ENCODE measurements at places on chromosomes 5 and 9. TPM values are rescaled to one million over a fixed set of nuclear protein-coding genes. Genes with fewer than 3 reads are reported as not detected.

The PCDHB5 gene
- total RNA-seq, result 2.9 TPM

The PCDHB7 gene
- 0.52 TPM for total RNA-seq

The TSSK1B gene
- total RNA-seq, result not detected

DNA sequence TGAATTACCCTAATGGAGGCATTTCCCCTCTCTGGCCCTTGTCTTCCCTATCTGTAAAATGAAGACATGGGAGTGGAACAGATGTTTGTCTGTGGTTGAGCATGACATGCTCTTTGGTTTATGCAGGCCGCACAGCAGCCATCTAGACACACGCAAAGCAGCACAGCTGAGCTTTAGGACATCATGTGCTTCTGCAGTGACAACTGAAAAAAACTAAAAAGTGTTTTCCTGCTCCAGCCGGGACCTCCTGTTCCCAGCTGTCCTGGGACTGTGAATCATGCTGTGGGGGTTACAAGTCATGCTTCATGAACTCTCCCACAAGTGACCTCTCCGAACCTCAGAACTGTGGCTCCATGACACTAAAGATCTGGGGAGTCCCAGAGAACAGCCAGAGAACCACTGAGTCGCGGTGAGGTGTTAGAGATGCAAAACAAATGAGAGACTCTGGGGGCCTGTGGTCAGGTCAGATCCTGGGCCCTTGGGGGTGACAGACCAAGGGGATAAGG is 1.7 kb downstream of the SMIM3 start:
- no peak for DNase-seq

DNA sequence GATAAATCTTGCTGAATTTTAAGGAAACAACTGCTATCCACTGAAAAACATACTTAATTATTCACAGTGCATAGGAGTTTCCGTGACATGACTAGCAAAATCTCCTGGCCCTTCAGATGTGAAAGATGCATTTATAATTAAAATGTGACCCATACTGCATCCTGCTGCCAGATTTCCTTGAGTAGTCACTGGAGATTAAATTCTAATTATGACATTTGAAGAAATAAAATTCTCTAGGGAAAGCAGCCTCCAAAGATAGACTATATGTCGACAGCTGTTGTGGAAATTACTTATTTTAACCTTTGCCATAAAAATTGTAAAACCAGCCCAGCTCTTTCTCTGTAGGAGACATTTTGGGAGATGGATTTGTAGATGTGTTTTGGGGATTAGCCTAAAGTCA is 193.6 kb upstream of the SMC2 start:
- no peak for DNase-seq

DNA sequence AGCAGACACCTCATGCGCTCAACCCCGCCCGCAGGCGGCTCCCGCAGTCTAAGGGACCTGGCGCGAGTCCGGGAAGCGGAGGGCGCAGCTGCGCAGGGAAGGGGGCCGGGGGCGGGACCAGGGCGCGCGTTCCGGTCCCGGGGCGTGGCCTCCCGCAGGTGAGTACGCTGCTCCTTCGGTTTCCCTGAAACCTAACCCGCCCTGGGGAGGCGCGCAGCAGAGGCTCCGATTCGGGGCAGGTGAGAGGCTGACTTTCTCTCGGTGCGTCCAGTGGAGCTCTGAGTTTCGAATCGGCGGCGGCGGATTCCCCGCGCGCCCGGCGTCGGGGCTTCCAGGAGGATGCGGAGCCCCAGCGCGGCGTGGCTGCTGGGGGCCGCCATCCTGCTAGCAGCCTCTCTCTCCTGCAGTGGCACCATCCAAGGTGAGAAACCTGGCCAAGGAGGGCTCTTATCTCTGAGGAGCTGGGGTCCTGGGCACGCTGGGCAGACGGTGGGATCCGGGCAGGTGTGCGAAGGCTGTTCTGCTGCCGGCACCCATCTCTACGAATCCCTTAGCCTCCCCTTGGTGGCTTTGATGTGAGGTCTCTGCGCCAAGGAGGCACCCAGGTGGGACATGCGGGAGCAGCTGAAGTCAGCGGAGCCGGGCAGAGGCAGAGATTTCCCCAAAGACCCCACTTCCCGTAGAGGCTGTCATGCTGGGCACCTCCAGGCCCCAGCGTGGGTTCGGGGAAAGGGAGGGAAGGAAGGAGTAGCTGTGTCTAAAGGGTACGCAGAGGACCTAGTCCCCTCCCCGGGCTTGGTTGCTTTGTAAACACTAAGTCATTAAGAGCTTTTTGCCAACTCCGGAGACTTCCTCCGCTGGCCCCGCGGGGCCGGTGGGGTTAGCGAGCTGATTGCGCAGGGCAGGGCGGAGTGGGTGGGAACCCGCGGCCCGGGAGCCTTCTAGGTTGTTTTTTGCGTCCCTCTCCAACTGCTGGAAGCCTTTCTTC is at the start of gene F2RL1:
TSS of gene F2RL1 (plus strand) at position 187 of the 988 bp plus-strand sequence. CDS start at position 340, 153 bp downstream.
- peak; percentile 98 for DNase-seq

DNA sequence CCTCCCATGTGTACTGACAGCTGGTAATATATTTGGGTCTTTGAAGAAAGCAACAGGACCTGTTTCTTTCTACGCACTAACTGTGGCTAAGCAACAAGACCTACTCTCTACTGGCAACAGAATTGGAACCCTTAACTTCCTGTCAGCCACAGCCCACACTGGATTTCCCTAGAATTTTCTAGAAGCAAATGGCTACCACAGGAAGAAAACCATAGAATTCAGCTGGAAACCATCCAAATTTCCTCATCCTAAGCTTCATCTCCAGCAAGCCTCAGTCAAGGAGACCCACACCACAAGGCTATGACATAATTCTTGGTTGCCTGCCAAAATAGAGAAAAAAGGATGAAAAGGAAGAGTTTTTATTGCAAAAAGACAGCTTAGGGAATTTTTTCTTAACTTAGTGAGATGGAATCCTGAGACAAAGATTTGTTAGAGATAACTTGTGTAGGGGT is 171.8 kb upstream of the TNC start:
- no peak for DNase-seq

DNA sequence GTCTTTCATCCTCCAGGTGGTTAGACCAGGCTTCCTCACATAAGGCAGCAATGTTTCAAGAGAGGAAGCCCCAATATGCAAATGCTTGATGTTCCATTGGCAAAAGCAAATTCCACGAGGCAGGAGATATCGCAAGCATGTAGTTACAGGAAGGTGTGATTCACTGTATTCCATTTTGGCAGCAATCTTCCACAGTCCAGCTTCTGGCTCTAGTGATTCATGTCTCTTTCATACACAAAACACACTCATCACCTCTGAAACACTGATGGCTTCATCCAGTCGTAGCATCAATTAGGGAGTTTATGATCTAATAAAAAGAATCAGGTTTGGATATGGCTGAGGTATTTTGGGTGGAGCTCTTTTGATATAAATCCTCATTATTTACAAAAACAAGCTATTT is 552.2 kb upstream of the RIOK2 start:
- no peak for DNase-seq

- DNase-seq, result peak; percentile 74
Observed at GRCh38 chr9:98410185-98410697, 154.8 kb upstream of the TBC1D2 start.

- no peak for DNase-seq
Observed at GRCh38 chr9:129330711-129331492, 152.8 kb upstream of the IER5L start.

The GTF3C5 gene
- total RNA-seq, result 88.9 TPM

The HTR4 gene
- total RNA-seq, result not detected

The OTP gene
- total RNA-seq, result not detected

The IFNB1 gene
- not detected for total RNA-seq

GRCh38 chr5:82405618-82406204 is 127.6 kb upstream of the RPS23 start:
- no peak for DNase-seq

DNA sequence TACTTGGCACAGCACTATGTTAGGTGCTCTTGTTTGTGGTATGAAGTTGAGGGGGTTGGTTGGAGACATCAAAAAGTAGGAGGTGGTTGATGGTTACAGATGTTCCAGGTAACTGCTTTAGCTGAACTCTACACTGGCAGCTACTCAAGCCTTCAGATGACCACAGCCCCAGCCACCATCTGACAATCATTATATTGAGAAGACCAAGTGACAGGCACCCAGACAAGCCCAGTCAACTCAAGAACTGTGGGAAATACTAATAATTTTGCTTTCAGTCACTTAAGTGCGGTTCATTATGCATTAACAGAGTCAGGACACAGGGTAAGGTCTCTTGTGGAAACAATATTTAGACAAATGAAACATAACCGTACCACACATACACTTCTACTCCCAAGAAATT is 38.9 kb upstream of the SLIT3 start:
- DNase-seq, result no peak

- no peak for DNase-seq
Observed at GRCh38 chr5:147510885-147511284, 1.0 kb upstream of the DPYSL3 start.

GRCh38 chr9:125239631-125240597 is 1.2 kb downstream of the HSPA5 start:
- no peak for DNase-seq

Data from H9 (cell line).